ENCODE measurements at places on chromosomes 2 and 18. TPM values are rescaled to one million over a fixed set of nuclear protein-coding genes. Genes with fewer than 3 reads are reported as not detected.
A peak's percentile ranks its signal among the peaks of the same experiment; 100 is the strongest.

The UGT1A4 gene
- not detected for total RNA-seq

The CNTNAP5 gene
- total RNA-seq, result 1.4 TPM

- no peaks in the 10 kb centered on the region for H3K27me3 ChIP-seq
- no peak overlapping the region for H3K4me3 ChIP-seq
- no peak for DNase-seq
- H3K4me1 ChIP-seq, result peaks cover 28% of the 10 kb centered on the region
Measured at GRCh38 chr2:11254100-11254536, 90.3 kb downstream of the ROCK2 start.

- no peak overlapping the region for H3K4me3 ChIP-seq
- no peaks in the 10 kb centered on the region for H3K27me3 ChIP-seq
- no peak for DNase-seq
- H3K36me3 ChIP-seq, result no peaks in the 10 kb centered on the region
- H3K27ac ChIP-seq, result no peak overlapping the region
Measured at GRCh38 chr18:75251466-75251865, 40.9 kb downstream of the TSHZ1 start.

The RAX gene
- total RNA-seq, result not detected

- no peaks in the 10 kb centered on the region for H3K27me3 ChIP-seq
- H3K4me1 ChIP-seq, result no peaks in the 10 kb centered on the region
- no peak for DNase-seq
- no peaks in the 10 kb centered on the region for H3K36me3 ChIP-seq
- H3K4me3 ChIP-seq, result no peak overlapping the region
Measured at GRCh38 chr2:102206666-102207341, 20.0 kb downstream of the IL1RL2 start.

The NYAP2 gene
- not detected for total RNA-seq

DNA sequence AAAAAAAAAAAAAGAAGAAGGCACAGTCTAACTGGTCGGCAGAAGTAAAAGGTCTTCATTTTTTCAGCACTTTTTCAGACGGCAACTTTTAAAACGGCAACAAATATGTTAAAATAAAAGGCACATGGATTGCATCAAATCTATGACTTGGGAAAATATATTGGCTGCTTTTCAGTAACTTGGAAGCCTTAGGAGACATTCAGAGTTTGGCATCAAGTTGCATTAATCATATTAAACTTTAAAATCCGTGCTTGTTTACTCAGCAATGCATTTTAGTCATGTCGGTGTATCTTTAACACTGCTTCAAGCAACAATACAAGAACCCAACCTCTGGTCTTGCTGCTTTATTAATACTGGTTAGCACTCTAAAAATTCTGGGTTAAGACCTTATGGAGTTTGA is 111.1 kb downstream of the MEP1B start:
- no peaks in the 10 kb centered on the region for H3K36me3 ChIP-seq
- DNase-seq, result no peak
- H3K4me3 ChIP-seq, result no peak overlapping the region
- H3K27ac ChIP-seq, result no peak overlapping the region
- H3K4me1 ChIP-seq, result peaks cover 23% of the 10 kb centered on the region
- H3K27me3 ChIP-seq, result no peaks in the 10 kb centered on the region

GRCh38 chr2:173354073-173354581 is 545 bp upstream of the CDCA7 start:
- H3K27ac ChIP-seq, result no peak overlapping the region
- H3K27me3 ChIP-seq, result peaks cover 7% of the 10 kb centered on the region
- no peaks in the 10 kb centered on the region for H3K36me3 ChIP-seq
- DNase-seq, result no peak
- H3K4me3 ChIP-seq, result peak overlapping the region; percentile 59

The AGXT gene
- total RNA-seq, result not detected

DNA sequence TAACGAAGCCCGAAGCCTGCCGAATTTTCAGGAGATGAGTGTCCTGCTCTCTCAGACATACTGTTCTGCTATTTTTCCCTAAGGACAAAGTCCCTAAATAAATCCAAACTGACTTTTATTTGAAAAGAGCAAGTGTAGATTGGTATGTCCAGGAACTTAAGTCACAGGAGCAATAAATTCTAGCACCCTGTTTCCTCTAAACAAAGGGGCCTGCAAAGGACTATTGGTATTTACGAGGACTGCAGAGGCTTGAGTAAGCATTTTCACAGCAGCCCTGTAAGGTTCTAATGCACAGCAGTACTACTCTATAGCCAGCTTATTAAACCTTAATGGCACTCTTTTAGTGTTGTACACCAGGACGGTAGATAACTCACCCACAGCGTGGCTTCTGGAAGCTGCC is 740.3 kb downstream of the NRXN1 start:
- H3K36me3 ChIP-seq, result no peaks in the 10 kb centered on the region
- H3K4me3 ChIP-seq, result no peak overlapping the region
- DNase-seq, result no peak
- no peaks in the 10 kb centered on the region for H3K27me3 ChIP-seq
- peaks cover 8% of the 10 kb centered on the region for H3K4me1 ChIP-seq

The NT5DC4 gene
- not detected for total RNA-seq

GRCh38 chr2:72848436-72849137 is 22.8 kb upstream of the EXOC6B start:
- H3K27me3 ChIP-seq, result no peaks in the 10 kb centered on the region
- H3K36me3 ChIP-seq, result no peaks in the 10 kb centered on the region
- H3K4me1 ChIP-seq, result no peaks in the 10 kb centered on the region
- H3K4me3 ChIP-seq, result no peak overlapping the region

DNA sequence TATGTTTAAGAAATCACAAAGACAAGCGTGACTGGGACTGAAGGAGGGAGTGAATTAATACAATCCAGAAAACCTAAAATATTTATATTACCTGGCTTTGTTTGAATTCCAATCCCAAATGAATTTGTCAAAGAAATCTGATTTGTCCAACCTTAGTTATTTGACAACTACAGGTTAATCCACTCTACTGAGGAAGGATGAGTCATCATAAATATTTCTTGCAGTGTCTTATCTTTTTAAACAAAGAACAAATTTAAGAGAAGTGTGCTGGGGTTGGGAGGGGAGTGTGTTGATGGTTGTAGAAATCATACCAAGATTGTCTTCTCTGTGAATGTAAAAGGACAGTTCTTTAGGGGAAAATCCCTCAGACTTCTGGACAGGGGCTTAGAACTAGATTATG is 1106.3 kb upstream of the SLC39A10 start:
- no peak overlapping the region for H3K4me3 ChIP-seq
- DNase-seq, result no peak
- no peak overlapping the region for H3K27ac ChIP-seq
- no peaks in the 10 kb centered on the region for H3K4me1 ChIP-seq
- H3K36me3 ChIP-seq, result no peaks in the 10 kb centered on the region
